HTR-8/SVneo (cell line): ENCODE measurements at places on chromosomes 13 and 19.

GRCh38 chr19:17836530-17836929 is 11.3 kb downstream of the JAK3 start:
- DNase-seq: no peak

DNA sequence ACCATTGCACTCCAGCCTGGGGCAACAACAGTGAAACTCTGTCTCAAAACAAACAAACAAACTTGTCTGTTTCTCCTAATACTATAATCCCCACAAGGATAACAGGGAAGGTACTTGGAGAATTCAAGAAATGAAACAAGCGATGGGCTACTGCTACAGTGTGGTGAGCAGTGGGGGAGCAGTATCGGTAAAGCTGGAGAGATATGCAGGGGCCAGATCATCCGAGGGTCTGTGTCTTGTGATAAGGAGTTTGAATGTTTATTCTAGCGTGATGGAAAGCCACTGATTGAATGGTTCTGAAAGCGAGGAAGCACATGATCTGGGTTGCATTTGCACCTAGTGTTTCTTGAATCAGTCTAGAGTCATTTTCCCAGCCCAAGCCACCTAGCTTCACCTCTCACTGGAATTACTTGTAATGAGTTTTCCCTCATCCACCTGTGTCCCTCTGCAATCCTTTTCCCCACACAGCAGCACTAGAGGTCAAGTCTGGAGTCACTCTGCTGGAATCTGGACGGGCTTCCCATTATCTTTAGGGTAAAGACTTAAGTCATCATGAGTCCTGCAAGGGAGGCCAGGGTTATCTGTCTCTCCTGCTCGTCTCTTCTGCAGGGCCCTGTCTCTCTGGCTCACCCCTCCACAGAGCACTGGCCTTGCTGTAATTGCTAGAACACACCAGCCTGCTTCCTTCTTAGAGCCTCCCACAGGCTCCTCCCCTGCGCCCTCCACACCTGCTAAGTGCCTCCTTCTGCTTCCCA is 162.3 kb downstream of the KLF5 start:
- DNase-seq: no peak

GRCh38 chr13:36493046-36493445 is 60.8 kb downstream of the CCNA1 start:
- no peak for DNase-seq

- no peak for DNase-seq
These were observed 232.9 kb downstream of the FOXO1 start for GRCh38 chr13:40433577-40433976.

DNA sequence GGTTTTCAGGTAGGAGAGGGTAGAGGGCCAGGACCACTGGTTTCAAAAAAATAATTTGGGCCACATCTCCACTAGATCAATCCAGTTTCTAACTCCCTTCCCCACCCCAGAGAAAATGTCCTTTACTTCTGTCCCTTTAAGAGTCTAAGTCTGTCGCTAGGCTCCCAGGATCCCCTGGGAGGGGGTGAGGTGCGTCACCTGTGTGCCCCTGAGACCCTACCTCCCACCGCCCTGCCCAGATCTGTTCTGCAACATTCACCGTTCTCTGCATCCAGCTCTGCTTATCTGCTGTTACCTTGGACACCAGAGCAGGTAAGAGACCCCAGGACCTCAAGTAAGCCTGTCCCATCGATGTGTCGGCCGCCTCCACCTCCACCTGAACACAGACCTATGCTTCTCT is at the start of gene GFY:
GFY (plus strand) TSS at position 211 of the 400 bp plus-strand sequence. CDS start 1,043 bp downstream, outside the sequence.
- no peak for DNase-seq

DNA sequence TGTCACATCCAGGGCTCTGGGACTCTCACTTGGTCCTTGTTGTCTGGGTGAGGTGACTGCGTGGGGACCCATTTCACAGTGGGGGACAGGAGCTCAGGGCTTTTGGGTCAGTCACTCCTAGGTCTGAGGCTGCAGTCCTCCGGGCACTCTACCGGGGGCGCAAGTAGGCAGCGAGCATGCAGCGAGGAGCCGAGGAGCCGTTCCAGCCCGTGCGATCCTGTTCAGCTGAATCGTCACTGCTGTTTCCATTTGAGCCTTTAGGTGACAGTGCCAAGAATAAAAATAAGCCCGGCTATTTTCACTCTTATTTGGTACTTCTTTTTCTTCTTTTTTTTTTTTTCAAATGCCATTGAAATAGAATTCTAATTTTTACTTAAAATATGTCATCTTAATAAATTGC is 126.5 kb downstream of the ZNF536 start:
- DNase-seq: no peak

DNA sequence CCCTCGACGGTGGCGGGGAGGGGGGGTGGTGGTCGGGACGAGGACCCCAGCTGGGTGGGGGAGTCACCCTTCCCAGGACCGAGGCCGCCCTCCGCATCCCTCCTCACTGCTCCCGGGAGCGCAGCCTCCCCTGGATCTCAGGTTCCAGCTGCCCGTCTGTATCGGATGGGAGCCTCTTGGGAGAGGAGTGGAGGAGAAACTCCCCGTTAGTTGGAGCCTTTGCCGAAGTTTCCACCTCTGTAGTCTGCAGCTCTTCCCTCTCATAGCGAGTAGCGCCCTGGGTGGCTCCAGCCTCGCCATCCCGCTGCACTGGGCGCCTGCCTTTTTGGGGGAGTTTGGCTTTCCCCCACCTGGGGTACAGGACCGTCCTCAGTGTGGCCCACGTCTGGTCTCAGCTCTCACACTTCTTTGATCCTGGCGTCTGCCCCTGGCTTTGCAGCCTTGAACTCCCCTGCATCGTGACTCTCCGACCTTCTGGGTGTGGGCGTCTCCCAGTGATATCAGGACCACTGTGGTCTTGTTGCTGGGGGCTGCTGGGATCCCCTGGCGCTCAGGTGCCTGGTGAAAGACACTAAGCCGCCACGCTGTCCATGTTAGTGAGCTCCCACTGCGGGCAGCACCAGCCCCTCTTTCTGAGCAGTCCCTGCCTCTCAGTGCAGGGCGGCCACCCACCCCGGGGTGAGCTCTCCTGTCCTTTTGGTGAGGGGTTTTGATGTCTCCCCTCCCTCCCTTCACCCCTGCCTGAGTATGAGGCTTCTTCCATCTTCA is 1.1 kb downstream of the CNOT3 start:
- DNase-seq: no peak

DNA sequence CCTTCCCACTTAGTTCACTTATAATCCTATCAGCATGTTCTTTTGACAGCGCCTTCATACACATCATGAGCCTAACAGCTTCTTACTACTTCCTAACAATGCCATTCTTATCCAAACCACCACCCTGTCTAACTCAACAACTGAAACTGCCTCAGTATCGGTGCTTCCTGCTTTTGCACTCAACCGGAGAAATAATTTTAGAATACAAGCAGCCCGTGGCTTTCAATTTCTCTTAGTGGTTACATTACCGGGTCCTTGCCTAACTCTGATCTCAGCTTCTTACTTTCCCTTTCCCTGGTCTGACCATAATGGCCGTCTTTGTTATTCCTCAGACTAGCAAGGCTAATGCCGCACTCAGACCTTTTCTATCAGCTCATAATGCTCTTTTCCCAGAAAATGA is 17.0 kb downstream of the ZFP82 start:
- no peak for DNase-seq

- DNase-seq: no peak
These were observed 3.5 kb upstream of the EID2 start for GRCh38 chr19:39543477-39543857.

- no peak for DNase-seq
These were observed 6.2 kb downstream of the XAB2 start for GRCh38 chr19:7622933-7623685.

DNA sequence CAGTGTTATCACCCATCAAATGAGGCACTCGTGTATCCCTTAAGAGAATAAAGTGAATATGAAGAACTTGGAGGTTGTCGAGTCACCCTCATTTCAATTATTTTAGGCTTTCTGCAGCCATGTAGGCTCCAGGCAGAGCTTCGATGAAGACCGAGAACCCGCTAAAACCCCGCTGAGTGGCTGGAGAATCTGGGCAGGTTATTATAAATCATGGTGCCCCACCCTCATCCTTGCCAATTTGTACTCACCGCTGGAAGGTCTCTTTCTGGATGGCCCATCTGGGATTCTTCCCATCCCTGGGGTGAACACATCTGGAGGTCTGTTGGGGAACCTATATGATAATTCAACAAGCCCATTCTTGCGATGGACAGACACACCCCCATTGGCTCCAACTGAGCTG is 190.8 kb downstream of the ZNF536 start:
- no peak for DNase-seq
